ENCODE measurements at places on chromosomes 13 and 19.

DNA sequence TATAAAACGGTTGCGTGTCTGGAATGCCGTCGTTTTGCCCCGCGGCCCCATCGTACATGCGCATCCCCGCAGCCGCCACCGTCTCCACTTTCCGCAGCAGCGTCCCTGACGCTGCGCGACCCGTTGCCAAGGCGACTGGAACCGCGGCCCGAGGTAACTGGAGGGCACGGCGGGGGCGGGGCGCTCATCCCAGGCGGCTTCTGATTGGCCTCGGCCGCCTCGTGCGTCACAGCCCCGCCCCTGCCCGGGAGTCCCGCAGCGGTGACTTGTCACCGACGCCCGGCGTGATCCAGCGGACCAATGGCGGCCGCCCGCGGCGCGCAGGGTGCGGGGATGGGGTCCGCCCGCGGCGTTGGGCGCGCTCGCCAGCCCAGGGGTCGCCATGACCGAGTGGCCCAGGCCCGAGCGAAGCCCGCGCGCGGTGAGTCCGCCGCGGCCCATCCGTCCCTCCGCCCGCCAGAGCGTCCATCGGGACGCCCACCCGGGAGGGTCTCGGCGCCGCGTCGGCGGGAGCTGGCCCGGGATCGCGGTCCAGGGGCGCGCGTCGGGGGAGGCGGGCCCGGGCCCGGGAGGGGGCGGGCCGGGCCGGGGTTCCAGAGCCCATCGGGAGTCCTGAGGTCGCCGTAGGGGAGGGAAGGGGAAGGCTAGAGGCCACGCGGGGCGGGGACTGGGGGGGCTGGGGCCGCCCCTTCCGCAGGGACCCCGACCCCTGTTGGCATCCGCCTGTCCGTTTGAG, at the start of gene ZSCAN1:
Gene ZSCAN1 (plus strand): TSS at position 285 of the 736 bp plus-strand sequence. CDS start 3,812 bp downstream, outside the sequence.
- DNase-seq: no peak

DNA sequence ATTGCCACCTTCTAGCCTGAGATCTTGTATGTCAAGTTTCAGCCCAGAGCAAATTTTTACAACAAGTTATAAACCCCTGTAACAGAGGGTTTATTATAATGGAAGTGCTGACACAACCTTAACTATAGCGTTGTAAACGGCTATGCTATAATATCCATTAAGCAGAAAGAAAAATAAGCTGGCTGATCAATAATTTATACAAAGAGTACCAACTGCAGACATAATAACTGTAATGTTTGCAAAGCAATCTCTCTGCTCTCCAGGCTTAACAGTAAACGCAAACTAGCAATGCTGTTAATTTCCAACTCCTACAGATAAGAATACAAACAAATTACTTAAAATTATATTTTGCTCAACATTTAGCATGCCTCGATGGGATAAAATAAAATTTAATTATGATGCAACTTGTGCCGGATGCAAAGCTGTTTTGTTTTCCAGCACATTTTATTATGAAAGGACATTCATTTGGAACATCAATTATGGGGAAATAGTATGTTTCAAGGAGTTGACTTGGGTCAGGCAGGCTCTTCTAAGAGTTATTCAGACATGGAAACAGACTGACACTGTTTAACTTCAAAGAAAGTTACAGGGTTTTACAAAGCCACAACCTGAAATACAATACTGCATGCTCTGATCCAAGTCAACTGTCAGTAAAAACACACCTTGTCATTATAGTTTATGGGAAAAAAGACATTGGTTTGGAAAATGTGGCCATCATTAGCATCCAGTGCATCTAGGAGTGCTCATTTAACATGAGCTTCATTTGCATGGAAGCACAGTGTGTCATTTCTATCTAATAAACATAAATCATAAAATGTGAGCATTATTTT, 6.6 kb upstream of the DACH1 start:
- DNase-seq: no peak

DNA sequence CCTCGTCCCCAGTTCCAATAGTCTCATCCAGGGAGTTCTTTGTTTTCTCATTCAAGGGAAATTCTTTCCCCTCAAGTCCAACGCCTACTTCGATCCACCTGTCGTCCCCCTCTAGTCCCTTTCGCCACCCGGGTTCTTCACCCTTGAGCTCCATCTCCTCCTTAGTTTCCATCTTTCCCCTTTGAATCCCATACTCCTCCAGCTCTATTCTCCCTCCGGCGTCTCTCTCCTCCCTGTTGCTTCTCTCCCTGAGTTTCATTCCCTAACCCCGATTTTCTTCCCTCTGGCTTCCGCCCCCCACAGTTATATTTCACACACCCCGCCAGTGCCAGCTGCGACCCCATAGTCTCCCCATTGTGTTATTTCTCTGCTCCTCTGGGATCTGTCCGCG, 628 bp upstream of the SLC17A7 start:
- DNase-seq: no peak

DNA sequence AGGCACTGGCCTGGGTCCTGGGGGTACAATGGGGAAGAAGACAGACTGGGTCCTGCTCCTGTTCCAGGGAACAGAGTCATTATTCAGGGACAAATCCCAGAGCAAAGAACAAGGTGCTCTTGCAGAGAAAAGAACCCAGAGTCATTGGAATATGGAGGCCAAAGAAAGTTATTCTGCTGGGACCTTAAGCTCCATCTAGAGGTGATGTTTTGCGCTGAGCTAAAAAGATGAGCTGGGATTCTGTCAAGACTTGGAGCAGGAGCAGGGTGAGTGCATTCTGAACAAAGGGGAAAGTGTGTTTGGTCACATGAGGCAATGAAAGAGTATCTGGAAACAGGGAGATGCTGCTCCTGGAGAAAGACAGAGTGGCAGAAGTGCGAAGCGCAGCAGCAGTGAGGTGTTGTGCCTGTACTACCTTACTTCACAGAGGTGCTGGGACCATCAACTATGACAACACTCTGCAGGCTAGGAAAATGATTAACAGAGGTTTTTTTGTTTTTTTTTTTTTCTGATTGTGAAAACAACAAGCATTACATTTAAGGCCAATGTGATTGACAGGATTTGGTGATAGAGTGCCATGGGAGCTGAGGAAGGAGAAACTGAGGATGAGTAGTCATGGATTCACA, 95.3 kb upstream of the TNFSF11 start:
- DNase-seq: peak; percentile 11

GRCh38 chr13:51549050-51549449, 35.2 kb upstream of the WDFY2 start:
- DNase-seq: no peak

- DNase-seq: no peak
These were observed 1440.5 kb upstream of the SPRY2 start for GRCh38 chr13:81781471-81781870.

GRCh38 chr13:110869805-110870706, 44.8 kb downstream of the ANKRD10 start:
- peak; percentile 11 for DNase-seq

- peak; percentile 20 for DNase-seq
These were observed 194.4 kb downstream of the GGACT start for GRCh38 chr13:100394005-100394695.

- DNase-seq: no peak
These were observed 9.5 kb downstream of the ERFL start for GRCh38 chr19:41918653-41919244.

DNA sequence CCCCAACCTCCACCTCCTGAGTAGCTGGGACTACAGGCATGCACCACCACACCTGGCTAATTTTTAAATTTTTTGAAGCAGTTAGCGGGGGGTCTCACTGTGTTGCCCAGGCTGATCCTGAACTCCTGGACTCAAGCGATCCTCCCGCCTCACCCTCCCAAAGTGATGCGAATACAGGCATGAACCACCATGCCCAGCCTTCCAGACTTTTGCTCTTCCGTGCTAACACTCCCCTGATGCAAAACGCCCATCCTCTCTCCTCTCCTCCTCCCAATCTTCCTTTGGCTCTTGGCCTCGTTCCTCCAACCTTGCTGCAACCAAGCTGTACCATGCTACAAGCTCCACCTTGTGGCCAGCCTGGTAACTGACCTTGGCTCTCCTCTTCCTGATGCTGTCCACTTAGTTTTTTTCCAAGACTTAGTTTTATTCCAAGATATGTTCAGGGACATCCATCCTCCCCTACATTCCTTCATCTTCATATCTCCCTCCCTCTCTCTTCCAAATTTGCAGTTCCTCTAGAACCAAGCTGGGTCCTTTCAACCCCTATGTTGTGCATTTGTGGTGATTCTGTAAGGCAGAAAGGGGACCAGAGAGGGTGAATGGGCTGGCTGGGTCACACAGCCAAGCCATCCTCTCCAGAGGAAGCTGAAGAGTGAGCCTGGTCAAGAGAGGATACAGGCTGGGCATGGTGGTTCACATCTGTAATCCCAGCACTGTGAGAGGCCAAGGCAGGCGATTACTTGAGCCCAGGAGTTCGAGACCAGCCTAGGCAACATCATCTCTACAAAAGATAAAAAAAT, 32.8 kb downstream of the TINCR start:
- DNase-seq: peak; percentile 21

DNA sequence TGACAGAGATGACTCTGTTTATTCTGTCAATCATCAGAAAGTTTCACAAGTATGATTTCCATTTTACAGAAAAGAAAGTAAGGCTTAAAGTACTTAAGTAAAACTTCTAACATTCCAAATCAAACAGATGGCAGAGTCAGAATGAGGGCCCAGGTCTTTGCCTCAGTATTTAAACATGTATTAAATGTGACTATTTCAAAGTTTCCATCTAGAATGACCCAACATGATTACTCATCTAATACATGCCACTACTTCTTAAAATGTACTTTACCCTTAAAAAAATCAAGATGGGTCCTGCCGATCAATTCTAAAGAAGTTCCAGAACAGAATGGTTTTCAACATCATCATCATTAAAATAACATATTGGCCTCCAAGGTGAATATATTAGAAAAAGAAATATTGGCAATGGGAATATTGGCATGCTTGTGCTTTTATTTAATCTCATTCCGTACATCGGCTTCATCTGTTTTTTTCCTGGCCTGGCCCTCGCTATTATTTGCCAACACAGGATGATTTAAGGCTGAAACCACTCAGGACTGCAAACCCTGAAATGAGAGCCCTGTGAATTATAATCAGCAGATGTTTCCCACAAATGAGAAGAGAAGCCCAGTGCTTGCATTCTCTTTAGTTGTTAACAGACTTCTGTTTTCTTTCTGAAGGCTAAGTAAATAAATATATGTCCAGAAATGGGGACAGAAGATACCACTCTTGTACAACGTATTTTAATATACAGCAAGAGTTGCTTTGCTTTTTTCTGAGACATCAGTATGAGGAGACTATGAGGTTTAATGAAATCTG, 340.0 kb downstream of the DNAJC15 start:
- no peak for DNase-seq

DNA sequence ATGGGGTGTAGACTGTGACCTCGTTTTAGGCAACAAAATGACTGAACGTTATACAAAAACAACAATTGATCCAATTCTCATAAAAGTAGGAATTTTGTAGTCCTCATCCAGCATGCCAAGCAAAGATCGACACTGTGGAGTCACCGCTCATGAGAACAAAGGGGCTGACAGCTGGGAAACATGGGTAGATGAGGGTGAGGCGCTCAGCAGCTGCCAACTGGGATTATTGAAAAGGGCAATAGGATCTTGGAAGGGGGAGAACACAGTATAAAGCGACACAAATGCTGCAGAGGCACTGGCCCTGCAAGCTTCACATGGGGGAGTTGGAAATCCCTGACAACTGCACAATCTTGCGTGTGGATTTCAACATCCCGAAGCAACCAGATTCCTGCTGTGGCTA, 5.4 kb upstream of the ZNF765 start:
- no peak for DNase-seq

DNA sequence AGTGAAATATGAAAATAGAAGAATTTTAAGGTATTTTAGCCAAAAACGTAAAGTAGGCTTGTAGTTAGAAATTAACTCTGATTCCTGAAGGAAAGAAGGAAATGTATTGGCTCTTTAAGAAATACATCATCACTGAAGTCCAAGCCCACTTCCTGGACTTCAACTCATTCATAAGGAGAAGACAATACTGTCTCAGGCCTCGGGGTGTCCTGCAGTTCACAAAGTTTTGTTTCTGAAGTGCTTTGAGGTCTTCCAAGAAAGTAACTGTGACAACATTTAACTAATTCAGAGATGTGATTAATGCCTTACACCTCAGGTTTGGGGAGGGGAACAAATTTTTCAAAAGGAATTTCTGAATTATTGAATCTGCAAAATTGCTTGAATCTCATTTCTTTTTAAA, 65.8 kb upstream of the STARD13 start:
- DNase-seq: no peak

DNA sequence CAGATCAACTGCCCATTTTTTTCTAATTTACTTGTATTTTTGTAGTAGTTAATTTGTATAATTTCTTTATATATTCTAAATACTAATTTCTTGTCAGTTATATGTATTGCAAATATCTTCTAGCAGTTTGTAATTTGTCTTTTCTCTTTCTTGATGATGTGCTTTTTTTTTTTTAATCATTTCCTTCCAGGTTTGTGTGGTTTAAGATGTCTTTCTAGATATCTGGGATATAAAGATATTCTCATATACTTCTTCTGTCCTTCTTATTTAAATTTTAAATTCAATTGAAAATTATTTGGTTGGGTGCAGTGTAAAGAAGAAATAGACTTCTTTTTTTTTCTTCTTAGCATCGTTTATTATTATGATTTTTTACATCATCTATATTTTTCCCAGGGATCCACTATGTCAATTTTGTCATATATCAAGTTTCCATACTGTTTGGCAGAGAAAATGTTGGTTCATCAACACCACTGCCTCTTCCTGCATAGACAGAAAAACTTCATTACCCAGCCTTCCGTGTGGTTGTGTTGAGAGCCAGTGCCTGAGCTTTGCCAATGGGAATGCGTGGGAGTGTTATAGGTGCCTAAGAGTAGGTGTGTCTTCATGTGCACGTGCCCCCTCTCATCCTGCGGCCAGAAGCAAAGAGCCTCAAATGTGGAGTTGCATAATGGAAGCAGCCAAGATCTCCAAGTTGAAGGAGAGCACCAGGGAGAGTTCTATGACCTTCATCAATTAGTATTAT, 15.8 kb downstream of the CPB2 start:
- no peak for DNase-seq

- DNase-seq: no peak
These were observed 521.8 kb downstream of the LMO7 start for GRCh38 chr13:76157926-76158325.

GRCh38 chr13:25494698-25495411, 123.1 kb downstream of the ATP8A2 start:
- DNase-seq: no peak

GRCh38 chr19:3025549-3025886, 3.6 kb downstream of the TLE2 start:
- DNase-seq: no peak

- no peak for DNase-seq
These were observed 135.1 kb upstream of the FRY start for GRCh38 chr13:31896427-31896826.

GRCh38 chr13:32079587-32079986, 48.0 kb downstream of the FRY start:
- DNase-seq: no peak

DNA sequence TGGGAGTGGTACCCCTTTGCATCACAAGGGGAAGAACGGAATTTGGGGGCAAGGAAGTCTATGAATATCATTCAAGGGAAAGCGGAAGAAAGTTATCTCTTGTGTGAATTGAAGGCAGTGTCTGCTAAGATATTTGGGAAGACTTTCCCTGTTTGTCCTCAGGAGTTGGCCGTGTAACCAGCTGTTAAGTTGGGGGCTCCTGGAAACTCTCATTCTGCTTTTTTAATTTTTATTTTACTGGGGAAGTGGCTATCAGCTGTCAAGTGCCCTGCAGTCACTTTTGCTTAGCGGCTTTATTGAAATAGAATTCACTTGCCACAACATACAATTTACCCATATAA, 2.9 kb downstream of the UPF1 start:
- no peak for DNase-seq

- DNase-seq: no peak
These were observed 304.4 kb downstream of the NALCN start for GRCh38 chr13:101111894-101112293.

- DNase-seq: no peak
These were observed 1594.5 kb upstream of the PCDH20 start for GRCh38 chr13:63010072-63010658.

Data from stimulated activated CD4-positive, alpha-beta T cell treated with anti-CD3 and anti-CD28 coated beads, Interleukin-4, amount 100 ng/mL, for 24 hours (primary cell).